Stimulated activated CD4-positive, alpha-beta T cell treated with anti-CD3 and anti-CD28 coated beads, Interleukin-2, amount 100 ng/mL, for 48 hours (primary cell): ENCODE measurements at places on chromosomes 6 and 20.
A peak's percentile ranks its signal among the peaks of the same experiment; 100 is the strongest.

- DNase-seq, result no peak
Observed at GRCh38 chr6:147544420-147544819, 35.9 kb downstream of the SAMD5 start.

GRCh38 chr6:148407372-148407771 is 64.7 kb downstream of the SASH1 start:
- DNase-seq, result no peak

DNA sequence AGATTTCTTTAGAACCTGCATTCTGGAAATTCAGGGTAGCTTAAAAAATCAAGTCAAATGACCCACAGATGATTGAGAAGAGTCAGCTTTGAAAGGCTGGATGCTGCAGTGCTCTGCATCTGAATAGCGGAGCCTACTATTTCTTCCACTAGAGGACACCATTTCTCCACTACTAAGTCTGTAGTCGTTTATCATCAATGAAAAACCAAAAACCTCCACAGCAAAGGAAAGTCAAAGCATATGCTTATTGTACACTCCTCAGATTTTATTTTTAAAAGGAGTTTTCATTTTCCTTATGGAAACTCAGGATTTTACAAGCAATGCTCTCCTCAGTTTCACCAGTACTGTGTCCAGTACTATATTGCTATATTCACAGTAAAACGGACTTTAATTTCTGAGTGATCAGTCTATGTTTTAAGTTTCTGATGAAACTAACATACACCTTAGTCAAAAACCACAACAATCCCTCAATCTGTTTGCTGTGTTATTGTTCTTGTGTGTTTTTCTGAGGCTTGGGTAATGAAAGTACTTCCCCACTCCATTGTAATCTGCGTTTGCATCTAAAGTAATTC is 50.5 kb upstream of the ENPP5 start:
- DNase-seq, result no peak

DNA sequence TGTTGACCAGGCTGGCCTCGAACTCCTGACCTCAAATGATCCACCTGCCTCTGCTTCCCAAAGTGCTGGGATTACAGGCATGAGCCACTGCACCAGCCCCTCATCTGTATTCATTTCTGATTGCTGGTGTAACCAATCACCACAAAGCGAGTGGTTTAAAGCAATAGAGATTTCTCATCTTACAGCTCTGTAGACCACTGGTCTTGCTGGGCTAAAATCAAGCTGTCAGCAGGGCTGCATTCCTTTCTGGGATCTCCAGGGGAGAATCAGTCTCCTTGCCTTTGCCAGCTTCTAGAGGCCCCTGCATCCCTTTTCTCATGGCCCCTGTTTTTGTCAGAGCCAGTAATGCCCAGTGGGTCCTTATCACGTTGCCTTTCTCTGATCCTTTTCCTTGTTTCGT is 49.9 kb upstream of the PMEPA1 start:
- no peak for DNase-seq

GRCh38 chr6:1129131-1129530 is 182.8 kb upstream of the FOXQ1 start:
- DNase-seq, result no peak

GRCh38 chr20:62583424-62583920 is 58.8 kb upstream of the SLCO4A1 start:
- no peak for DNase-seq

DNA sequence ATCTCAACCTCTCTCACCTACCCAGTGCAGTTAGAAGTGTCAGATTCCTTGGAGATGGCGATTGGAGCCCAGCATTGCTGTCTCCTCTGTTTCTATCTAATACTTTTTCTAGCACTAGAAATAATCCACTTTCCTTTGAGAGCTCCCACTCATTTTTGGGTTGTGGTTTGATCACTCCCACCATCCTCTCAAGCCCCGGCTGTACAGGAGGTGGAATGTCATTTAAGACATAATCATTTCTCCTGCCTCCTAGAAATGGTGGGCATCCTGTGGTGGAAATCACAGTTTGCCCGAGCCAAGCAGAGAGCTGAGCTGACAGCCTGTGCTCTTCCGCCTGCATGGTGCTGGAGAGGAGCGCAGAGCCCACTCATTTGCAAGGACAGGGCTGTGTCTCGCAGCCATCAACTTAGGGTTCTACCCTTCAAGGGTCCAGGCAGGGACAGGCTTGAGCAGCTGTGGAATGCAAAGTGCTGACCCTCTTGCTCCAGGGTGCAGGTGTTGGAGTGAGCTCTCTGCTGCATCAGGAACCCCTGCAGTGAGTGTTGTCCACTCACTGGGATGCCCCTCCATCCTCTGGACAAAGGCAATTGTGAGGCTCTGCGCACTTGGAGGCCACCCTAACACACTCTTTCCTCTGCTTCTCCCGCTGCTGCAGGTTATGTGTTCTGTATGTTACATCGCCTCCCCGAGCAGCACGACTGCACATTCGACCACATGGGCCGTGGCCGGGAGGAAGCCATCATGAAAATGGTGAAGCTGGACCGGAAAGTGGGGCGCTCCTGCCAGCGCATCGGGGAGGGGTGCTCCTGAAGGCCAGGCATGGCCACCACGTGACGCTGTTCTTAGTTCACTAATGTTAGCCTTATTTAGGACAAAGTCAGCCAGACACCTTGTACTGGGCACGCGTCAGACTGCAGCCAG is 332.3 kb downstream of the ZFAND3 start:
- no peak for DNase-seq

GRCh38 chr6:75735491-75736186 is 13.4 kb upstream of the MYO6 start:
- no peak for DNase-seq

GRCh38 chr20:13626724-13627123 is 12.0 kb downstream of the TASP1 start:
- no peak for DNase-seq

GRCh38 chr20:50663095-50663821 is 28.1 kb downstream of the RIPOR3 start:
- DNase-seq, result no peak

DNA sequence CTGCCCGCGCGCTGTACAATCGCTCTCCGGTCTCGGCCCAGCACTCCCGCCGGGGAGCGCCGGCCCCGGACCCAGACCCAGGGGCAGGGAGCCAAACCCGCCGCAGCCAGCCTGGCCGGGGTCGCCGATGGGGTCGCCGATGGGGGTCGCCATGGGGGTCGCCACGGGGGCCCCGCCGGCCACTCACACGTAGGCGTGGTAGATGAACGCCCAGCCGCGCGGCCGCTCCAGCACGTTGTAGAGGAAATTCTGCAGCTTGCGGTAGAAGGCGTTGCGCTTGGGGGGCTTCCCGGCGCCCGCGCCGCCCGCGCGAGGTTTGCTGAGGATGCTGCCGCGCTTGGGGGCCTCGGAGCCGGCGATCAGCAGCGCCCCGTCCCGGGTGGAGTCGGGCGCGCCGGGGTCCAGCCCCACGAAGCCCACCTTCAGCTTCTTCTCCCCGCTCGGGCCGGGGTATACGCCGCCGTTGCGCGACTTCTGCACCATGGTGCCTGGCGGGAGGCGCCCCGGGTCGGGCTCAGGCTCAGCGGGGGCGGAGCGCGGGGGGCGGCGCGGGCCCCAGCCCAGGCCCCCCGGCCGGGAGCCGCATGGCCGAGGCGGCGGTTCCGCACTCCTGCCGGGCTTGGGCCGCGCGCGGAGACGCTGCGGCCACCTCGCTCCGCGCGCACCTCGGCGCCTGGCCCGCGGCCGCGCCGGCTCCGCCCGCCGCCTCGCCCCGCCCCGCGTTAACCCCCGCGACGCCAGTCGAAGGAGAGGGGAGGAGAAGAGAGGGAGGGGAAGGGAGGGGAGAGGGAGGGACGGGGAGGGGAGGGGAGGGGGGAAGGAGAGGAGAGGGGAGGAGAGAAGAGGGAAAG is at the start of gene KCNQ2:
Gene KCNQ2, minus strand, starts transcription at position 675 of the 851 bp plus-strand sequence. Its CDS starts 192 bp downstream, at position 483.
- DNase-seq, result no peak

DNA sequence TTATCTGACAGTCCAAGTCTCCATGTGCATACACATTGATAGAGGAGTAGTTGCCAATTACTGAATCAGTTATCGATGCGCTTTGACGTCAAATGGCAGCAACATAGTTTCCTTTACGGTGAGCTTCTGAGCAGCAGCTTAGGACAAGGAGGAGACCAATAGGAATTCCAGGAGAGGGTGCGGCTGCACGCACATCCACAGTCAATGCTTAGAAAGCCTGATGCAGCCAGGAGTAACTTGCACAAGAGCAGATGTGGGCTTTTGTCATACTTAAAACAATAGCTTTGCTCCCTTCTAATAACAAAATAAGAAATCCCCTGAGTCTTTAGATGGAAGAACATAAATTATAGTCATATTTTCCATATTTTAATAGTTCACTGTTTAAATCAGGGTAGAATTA is 442.1 kb downstream of the BCKDHB start:
- no peak for DNase-seq

DNA sequence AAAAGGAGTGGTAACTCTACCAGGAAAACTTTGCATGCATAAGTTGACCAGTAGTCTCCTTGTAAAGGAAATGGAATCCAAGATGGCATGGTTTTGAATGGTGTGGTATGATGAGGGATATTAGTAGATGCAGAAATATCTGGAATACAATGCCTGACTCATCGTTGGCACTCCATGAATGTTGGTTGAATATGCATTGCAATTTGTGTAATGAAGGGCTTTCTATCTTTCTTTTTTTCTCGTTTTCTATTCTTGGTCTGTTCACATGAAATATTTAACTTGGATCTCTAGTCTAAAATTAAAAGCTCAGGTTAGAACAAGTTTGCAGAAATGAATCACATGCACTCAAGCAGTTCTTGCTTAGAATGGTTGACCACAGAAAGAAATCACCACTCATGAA is 277.3 kb upstream of the PRND start:
- no peak for DNase-seq

DNA sequence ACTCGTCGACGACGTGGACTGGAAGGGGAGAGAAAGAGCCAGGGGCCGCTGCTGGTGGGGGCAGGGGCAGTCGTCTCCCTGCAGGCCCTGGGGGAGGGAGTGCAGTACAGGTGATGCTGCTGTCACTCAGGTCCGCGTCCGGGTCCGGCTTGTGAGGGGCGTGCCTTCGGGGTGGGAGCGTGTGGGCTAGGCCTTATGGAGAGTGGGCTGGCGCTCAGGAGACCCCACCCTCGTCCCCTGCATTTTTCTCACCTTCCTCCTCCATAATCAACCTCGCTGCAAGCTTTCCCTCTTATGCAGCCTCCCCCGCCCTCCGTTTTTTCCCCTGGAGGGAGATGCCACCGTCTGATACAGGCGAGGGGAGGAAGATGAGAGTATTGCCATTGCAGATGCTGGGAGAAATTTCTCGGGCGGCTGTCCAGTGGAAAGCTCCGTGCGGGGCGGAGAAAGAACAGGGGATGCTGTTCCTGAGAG is 632 bp downstream of the PCMT1 start:
- DNase-seq, result peak; percentile 53

- no peak for DNase-seq
Observed at GRCh38 chr6:100460650-100461204, 4.0 kb downstream of the SIM1 start.

- DNase-seq, result no peak
Observed at GRCh38 chr20:22245139-22245538, 339.2 kb downstream of the FOXA2 start.

- no peak for DNase-seq
Observed at GRCh38 chr6:43141644-43142043, 29.4 kb upstream of the SRF start.

DNA sequence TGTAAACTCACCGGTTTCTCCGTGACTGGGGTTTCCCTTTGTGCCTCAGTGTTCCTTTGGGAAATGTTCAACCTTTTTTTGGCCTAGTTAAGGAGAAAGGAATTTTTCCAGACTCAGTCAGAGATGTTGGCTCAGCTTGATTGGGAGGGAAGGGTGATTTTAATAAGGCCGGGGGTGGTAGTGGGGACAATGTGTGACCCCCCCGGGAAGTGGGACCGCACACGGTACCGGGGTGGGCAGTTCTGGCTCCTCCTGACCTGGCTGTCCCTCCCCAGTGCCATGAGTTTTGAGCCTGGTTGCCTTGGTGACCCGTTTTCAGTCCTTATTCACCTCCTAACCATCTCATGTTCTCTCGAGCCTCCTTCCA is 132.7 kb downstream of the SNX5 start:
- DNase-seq, result no peak

DNA sequence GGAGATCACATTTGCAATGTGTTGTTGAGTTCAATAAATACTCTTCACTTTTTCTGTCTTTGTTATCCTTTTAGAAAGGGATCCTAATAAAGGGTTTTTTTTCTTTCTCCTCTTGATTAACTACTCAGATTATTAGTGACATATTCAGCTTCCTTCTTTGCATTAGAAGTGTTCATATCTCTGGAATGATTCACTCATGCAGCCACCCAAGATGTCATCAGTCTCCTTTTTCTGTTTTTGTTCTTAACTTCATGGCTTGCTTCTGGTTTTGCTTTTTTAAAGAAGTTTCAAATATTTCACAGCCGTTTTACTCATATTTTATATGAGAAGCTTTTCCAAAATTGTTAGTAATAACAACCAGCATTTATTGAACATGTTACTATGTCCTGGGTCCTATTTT is 187.6 kb downstream of the TMEM242 start:
- DNase-seq, result no peak

GRCh38 chr20:31684153-31685015 is 38.3 kb downstream of the BCL2L1 start:
- DNase-seq, result no peak

- DNase-seq, result no peak
Observed at GRCh38 chr6:135145063-135145800, 35.9 kb upstream of the MYB start.
